ENCODE measurements at places on chromosomes 5 and 9. TPM values are rescaled to one million over a fixed set of nuclear protein-coding genes. Genes with fewer than 3 reads are reported as not detected.

The CYLC2 gene
- not detected for total RNA-seq

The PRUNE2 gene
- total RNA-seq = 37.3 TPM

The LCN1 gene
- total RNA-seq = not detected

The TTC16 gene
- total RNA-seq = 0.20 TPM

The ZNF462 gene
- 18.0 TPM for total RNA-seq

The UCK1 gene
- total RNA-seq = 11.0 TPM

The ANKRD31 gene
- under 0.01 TPM for total RNA-seq

The CDKN2B gene
- total RNA-seq = 9.2 TPM

The PCSK1 gene
- total RNA-seq = 0.20 TPM

The SGCD gene
- 1.6 TPM for total RNA-seq

The SPATA31C1 gene
- total RNA-seq = not detected

The PCDHGB7 gene
- 5.9 TPM for total RNA-seq

The CCL28 gene
- total RNA-seq = 1.4 TPM

The MSH3 gene
- total RNA-seq = 20.7 TPM

The SPATA9 gene
- total RNA-seq = not detected
